IPS DF 19.7 (cell line): ENCODE measurements at places on chromosomes 5 and 9.

GRCh38 chr9:91023741-91024140, 222.1 kb downstream of the SYK start:
- DNase-seq, result no peak

DNA sequence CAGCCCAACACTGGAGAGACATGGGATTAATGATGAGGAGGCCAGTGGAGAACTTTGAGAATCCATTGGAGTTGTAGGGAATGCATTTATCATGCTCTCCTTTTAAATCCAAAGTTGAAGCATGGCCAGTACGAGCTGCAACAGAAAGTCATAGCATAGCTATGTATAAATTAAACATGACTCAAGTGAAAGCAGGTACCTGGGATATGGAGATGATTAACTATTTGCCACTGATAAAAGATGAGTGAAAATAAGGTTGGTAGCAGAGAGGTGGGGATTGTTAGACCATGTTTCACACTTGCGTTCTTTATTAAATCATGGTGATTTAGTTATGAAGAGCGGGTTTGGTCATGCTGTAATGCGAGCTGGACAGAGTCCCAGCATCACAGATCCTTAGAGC, 189.6 kb downstream of the ARHGEF28 start:
- no peak for DNase-seq

GRCh38 chr9:105333076-105333475, 88.6 kb downstream of the SLC44A1 start:
- no peak for DNase-seq

GRCh38 chr5:139669662-139670368, 21.7 kb downstream of the CXXC5 start:
- no peak for DNase-seq

DNA sequence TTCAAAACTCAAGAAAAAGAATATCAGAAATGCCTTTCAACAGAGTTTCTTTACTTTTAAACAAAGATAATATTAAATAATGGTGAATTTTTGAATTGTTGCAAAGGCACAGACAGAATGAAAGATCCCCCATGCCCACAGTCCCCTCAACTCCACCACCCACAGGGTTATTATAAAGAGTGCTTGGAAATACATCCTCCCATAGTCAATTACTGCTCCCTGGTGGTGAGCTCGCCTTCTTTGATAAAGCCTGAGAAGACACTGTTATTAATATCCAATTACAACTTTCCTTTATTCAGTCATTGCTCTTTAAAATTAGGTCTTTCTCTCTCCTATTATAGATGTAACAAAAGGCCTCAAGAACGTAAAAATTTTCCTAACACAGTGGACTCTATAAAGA, 490.2 kb upstream of the RORB start:
- DNase-seq, result no peak

GRCh38 chr5:154947778-154948177, 6.9 kb downstream of the MRPL22 start:
- no peak for DNase-seq

GRCh38 chr5:143037071-143037470, 266.9 kb downstream of the ARHGAP26 start:
- peak; percentile 95 for DNase-seq

DNA sequence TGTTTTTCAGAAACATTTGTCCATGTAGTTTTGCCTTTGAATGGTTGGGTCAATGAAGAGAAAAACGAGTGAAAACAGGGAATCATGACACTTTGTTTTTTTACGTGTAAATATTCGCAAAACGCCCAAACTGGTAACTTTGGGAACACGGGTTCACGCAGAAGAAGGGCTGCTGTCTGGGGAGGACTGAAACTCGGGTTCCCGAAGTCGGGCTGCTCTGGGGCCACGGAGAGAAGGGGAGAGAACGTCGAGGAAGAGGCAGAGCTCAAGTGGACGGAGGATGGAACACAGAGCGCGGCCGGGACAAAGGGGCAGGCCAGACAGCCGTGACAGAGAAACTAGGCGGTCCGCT, 478 bp upstream of the SETD9 start:
- no peak for DNase-seq

GRCh38 chr9:82912645-82913044, 150.3 kb downstream of the RASEF start:
- no peak for DNase-seq

DNA sequence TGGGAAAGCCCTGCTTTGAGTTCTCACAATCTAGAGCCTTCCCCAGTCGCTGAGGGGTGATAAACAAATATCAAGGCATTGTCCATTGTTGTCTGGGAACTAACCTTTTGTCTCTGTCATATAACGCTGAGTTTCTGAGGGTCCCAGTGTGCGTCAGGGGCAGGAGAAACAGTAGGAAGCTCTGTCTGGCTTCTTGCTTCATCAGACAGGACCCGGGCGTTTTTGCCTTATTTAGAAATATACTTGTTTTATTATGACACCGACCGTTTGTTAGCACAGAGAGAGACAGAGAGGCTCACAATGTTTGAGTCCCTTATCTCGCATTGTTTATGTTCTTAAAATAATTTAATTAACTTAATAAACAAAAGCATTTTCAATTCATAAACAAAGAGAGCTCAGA, 204.9 kb upstream of the GAS1 start:
- DNase-seq, result no peak

- DNase-seq, result no peak
These were observed 60.6 kb downstream of the PPP2R2B start for GRCh38 chr5:146817973-146818372.

- DNase-seq, result no peak
These were observed 379.0 kb upstream of the RPS23 start for GRCh38 chr5:82657033-82657699.

- no peak for DNase-seq
These were observed 197.5 kb downstream of the KIAA0825 start for GRCh38 chr5:94420885-94421284.

- DNase-seq, result no peak
These were observed 59.8 kb downstream of the PHF2 start for GRCh38 chr9:93636172-93636661.

DNA sequence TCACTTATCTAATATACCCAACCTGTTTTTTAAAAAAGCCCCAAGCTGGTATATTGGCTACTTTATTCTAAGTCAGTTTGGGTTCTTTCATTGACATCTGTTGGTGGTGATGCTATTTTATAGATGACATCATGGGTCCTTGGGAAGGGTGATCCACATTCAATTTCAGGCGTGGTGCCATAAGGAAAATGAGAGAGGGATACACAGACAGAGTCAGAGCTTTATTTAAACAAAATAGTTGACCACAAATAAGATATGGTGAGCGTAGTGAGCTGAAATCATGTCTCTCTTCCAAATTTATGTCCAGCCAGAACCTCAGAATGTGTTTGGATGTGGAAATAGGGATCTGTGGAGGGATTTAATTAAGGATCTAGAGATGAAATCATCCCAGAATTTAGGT, 302.4 kb downstream of the MAT2B start:
- no peak for DNase-seq

DNA sequence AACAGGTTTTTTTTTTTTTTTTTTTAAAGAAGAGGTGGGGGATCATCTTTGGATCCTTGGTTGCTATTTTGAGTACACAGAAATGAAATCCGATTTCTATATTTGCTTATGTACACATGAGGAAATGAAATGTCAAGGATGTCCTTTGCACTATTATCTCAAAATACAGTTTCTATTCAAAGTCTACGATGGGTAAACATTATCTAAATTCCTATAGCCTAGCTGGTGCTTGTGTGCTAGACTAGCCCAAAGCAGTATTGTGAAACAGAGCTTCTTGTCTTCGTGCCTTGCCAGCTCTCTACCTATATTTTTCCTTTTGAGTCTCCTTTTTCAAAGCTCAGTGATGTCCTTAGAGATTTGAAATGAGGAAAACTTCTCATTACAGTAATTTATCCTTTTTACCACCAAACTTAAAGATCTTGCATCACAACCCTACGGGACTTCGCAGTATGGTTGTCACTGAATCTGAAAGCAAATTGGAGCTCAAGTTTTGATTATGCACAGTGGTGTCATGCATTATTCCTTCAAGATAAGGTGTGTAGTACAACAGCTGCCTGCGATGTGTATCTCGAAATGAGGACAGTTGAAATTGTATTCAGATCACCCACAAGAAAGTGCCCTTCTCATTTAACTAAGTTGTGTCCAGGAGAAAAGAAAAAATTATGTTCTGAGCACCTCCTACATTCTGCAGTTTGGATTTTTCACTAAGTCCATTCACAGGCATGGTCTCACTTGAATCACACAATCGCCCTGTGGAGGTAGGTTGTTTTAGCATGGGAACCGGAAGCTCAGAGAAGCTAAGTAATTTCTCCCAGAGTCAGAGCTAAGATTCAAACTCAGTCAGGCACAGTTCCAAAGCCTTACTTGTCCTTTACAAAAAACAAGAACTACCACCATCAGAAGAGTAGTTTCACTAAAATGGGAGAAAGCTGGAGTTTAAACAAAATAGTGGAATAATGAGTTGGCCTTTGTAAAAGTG, 379.0 kb downstream of the GLIS3 start:
- DNase-seq, result no peak

- DNase-seq, result no peak
These were observed 13.7 kb upstream of the INPP5E start for GRCh38 chr9:136453326-136453725.

- DNase-seq, result peak; percentile 67
These were observed 38.6 kb upstream of the PITX1 start for GRCh38 chr5:135072387-135073281.

DNA sequence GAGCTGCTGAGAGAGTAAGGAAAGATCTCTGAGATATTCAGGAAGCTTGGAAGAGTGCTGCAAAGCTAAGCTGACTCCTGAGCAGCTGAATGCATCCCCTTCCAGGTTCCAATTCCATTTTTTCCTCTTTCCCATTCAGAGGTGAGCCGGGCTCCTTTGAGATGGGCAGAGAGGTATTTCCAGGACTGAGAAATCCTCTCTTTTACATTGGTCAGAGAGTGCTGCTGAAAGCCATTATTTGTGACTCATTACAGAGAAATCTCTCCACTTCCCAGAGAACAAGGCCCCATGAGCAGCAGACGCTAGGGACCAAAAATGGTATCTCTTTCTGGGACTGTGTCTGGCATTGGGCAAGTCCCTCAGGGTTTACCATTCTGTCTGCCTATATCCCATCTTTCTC, 3.7 kb downstream of the MCTP1 start:
- peak; percentile 82 for DNase-seq

GRCh38 chr9:111442360-111443027, 41.7 kb downstream of the ECPAS start:
- no peak for DNase-seq

GRCh38 chr5:112795944-112796678, 58.4 kb downstream of the APC start:
- DNase-seq, result no peak

GRCh38 chr5:123610209-123610608, 98.2 kb downstream of the CSNK1G3 start:
- no peak for DNase-seq

DNA sequence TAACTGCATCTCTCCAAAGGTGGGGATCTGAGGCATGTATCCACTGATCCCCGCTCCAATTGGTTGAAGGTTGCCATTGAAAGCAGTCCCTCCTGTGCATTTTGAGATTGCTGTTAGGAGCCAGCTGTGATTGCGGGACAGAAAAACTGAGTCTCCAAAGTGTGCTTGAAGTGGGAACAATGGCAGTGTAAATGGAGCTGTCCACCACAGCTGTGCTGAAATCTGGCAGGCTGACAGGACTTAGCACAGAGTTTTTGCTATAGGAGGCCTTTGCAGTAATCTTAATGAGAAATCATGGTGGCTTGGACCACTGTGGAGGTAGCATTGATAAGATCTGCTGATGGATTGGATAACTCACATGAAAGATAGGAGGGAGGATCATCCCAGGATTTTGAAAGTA, 3.3 kb downstream of the RNF20 start:
- DNase-seq, result no peak

- no peak for DNase-seq
These were observed 122.0 kb downstream of the PRDM9 start for GRCh38 chr5:23629396-23629795.

- no peak for DNase-seq
These were observed 72.4 kb downstream of the ZCCHC7 start for GRCh38 chr9:37192803-37193202.

DNA sequence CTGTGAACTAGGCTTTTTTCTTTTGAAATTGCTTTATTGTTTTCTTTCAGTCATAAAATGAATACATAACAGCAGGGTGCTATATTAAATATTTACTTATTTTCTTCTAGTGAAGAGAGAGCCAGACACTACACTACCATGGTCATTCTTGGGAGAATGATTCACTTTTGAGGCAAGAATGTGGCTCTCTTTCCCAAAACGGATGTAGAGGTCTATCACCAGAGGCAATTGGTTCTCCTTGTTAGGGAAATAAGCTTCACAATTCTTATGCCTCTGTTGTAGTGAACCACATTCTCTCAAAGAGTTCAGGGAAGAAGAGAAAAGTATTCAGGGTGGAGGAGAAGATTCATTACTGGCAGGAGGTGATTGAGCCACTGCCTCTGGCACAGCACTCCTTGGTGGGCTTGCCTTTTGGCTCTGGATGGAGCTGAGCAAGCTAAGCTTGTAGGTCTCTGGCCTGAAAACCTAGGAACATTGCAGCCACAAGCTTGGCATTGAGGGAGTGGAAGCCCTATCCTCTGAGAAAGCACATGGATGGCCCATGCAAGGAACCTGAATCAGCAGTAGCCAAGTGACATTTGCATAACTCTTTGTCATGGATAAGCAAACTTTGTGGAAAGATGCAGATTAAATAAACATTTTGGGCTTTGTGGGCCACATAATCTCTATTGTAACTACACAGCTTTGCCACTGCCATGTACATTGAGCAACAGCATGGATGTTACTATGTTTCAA, 179.0 kb upstream of the TNC start:
- peak; percentile 20 for DNase-seq

GRCh38 chr5:33075731-33076130, 364.6 kb downstream of the NPR3 start:
- no peak for DNase-seq
